Omental fat pad (tissue), 4 donors: ENCODE measurements at places on chromosomes 7 and 10.

- DNase-seq: no peak
These were observed 53.4 kb downstream of the HSPA12A start for GRCh38 chr10:116688741-116689495.

DNA sequence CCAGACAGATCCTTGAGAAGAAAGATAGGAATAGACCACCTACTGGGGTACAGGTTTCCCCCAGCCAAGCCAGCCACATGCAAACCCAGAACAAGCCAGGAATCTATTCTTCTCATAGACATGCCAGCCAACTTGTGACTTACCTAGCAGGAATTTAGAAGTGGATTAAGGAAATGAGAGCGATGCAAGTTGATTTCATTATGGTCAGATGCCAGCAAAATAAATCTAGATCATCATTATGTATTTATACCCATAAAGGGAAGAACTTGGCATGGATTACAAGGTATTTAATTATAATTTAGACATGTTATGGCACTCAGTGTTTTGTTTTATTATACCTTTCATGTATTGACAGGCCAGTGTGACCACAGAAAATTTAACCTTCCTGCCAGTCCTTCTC is 32.8 kb downstream of the SLC35G1 start:
- no peak for DNase-seq

GRCh38 chr7:6637544-6638229 is 569 bp downstream of the ZNF316 start:
- no peak for DNase-seq

DNA sequence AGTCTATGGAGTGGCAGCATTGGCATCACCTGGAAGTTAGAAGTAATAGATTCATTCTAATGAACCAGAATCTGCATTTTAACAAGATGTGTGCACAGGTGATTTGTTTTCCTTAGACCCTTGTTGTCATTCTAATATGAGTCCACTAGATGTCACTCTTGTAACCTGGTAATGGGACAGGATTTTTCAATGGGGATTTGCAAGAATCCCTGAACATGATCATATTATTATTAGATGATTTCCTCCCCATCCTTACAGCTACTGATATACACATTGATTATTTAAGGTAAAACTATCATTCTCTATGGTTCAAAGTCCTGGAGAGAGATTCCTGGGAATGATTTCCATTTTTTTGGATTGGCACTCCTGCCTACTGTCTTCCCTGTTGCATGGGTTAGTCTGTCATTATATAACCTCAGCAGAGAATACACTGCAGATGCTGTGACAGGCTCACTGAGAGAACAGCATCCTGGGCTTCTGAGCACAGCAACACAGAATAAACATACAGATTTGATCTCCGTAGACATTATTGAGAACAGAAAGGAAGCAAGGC is 194.9 kb downstream of the SUGCT start:
- DNase-seq: no peak

DNA sequence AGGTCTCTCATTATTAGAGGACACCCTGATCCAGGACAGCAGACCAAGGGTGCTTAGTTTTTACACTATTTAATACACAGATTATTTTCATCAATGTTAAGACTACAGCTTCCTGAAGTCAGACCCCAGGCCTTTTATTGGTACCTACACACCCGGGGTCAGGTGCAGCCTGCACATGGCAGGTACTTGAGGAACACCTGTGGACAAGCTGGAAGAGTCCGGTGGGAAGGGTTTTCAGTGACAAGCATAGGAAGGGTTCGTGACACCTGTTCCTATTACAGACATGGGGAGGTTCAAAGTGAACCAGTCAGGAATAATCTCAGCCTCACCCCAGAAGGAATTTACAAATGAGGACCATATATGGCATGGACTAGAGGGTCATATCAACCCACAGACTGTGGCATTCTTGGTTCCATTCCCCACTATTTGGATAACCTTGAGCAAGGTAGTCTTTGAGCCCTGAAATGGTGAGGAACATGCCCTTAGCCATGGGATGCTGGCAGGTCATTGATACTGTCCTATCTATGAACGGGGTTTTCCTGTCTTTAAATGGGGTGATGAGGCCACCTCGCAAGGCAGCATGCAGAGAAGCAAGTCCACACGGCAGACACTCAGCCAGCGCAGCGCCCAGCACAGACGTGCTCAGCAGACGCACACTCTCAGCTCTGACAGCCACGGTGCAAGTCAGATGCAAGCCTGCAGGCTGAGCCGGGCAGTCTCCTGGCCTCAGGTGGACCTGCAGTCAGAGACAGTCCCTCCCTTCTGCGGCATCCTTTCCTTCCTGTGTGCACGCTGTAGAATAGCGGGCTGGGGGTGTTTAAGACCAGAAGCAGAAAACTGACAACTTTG is 624.9 kb downstream of the PTPRN2 start:
- DNase-seq: no peak
